ENCODE measurements at places on chromosomes 4 and X.

DNA sequence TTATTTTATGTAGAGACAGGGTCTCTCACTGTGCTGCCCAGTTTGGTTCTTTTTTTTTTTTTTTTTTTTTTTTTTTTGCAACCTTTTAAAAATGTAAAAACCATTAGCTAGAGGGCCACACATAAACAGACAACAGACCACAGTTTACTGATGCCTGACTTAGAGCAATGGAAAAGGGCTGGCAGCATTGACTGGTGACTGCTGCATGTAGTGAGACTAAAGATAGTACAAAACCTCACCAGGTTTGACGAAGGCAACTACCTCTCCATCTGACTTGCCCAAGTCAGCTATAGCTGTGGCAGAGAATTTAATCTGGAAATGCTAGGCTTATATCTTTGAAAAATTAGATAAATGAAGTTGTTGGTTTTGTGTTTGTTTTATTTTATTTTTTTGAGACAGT lies 102.9 kb downstream of the RBM47 start:
- no peak for DNase-seq

GRCh38 chrX:11408783-11409182 lies 115.6 kb downstream of the AMELX start:
- DNase-seq = no peak

GRCh38 chr4:63583007-63583406 lies 826.2 kb downstream of the TECRL start:
- no peak for DNase-seq

GRCh38 chr4:102560571-102561341 lies 59.6 kb downstream of the NFKB1 start:
- DNase-seq = peak; percentile 61

GRCh38 chrX:125505207-125505606 lies 185.5 kb downstream of the TEX13C start:
- no peak for DNase-seq
